ENCODE measurements at places on chromosomes 2 and 18.

DNA sequence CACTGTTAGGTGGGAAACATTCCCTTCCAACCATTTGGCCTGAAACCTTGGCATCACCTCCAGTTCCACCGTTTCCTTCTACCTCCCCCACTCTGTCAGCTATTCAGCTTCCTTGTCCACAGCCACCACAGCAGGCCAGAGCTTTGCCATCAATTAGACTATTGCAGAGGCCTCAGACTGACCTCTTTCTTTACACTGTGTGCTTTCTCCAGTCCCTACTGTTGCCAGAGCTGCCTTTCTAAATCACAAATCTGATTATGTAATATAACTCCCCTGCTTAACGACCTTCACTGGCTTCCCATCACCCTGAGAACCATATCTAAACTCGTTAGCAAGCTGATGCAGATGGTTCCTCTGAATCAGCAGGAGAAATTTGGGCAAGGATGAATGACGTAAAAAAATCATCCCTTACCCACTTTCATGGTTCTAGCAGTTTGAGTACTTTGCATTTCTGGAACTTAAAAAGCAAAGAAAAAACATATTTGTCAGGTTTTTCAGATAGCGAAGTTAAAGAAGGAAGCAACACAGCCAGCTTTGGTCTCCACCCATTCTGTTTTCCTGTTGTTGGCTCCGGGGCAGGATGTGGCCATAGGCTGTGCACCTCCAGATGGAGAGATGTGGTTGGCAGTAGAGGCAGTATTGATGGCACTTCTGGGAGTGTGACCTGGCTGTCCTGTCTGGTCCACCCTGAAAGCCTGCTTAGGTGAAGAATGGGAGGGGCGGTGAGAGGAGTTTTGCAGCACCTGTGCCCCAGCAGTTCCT, 422.1 kb downstream of the PARD3B start:
- DNase-seq, result peak; percentile 79

DNA sequence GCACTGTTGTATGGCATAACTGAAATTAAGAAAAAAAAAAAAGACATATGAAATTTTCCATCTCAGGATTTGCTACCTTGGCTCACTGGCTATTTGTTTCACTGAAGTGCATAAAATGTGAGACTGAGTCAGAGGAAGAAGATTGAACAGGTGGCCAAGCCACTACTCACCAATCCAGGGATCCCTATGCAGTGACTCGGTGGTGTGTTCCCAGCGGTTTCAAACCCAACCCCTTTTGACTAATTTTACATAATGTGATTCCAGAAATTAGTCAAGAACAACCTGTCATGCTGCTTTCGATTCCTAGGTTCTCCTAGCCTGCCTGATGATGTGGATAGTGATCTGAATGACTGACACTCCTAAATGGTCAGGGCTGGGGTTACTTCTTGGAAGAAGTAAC, 77.3 kb downstream of the KLHL14 start:
- no peak for DNase-seq

GRCh38 chr2:45343251-45344017, 267.6 kb downstream of the SRBD1 start:
- DNase-seq, result no peak

- DNase-seq, result no peak
Observed at GRCh38 chr2:223536546-223536945, 65.6 kb downstream of the SCG2 start.

GRCh38 chr2:238989484-238989883, 141.6 kb downstream of the TWIST2 start:
- no peak for DNase-seq

- DNase-seq, result no peak
Observed at GRCh38 chr2:157181234-157181633, 76.3 kb upstream of the GALNT5 start.

- DNase-seq, result peak; percentile 32
Observed at GRCh38 chr2:233049194-233049761, 10.9 kb upstream of the INPP5D start.

- no peak for DNase-seq
Observed at GRCh38 chr18:10018289-10018688, 104.5 kb downstream of the VAPA start.

GRCh38 chr2:134273256-134273983, 19.5 kb downstream of the MGAT5 start:
- DNase-seq, result no peak

DNA sequence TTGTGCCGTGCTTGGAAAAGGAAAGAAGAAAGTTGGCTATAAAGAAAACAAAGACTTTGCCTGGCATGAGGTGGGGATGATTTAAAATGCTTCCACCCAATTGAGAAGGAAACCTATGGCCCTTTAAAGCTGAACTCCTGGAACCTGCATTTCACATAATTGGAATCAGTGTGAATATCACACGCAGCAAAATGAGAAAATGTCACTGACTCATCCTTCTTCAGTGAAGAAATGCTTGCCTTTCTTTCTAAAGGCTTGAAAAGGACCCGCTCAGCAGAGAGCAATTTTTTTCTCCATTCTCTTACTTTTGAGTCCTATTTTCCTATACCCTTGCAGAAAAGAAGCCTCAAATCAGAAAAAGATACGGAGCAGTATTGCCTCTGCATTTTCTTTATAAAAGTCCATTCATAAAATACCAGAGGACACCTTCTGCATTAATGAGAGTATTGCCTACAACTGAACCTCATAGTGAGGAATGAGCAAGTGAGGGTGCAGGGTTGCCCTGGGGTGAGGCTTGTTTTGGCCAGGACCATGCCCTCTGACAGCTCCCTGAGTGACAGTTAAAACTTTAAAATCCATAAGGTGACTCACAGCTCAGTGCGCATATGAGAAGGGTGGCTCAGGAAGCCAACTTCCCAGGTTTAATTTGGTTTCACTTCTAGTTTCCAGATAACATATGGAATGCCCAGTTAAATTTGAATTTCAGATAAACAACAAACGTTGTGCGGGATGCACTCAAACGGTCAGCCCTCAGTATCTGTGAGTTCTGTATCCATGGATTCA, 191.9 kb upstream of the GYPC start:
- DNase-seq, result no peak

DNA sequence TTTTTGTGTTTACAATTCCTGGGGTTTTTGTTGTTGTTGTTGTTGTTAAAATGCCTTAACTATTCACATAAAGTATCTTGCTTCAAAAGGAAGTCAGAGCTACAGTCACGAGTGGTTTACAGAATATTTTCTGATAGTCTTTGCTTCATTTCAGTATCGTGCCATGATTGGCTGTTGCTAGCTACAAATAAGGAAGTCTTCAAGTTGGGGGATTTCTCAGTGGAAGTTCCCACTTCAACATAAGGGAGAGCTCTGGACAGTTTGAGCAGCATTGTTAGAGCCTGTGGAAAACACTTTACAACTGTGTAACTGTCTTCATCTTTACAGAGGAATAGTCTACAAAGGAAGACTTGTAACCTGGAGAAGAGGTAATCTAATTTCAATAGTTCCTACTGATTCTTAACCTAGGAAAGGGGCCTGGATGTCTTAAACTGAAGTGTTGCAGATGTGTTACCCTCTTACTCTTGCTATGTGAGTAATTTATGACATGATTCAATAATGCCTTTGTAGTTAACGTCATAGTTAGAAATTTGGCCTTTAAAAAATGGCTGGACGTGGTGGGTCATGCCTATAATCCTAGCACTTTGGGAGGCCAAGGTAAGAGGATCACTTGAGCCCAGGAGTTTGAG, 23.4 kb upstream of the TANK start:
- peak; percentile 15 for DNase-seq

DNA sequence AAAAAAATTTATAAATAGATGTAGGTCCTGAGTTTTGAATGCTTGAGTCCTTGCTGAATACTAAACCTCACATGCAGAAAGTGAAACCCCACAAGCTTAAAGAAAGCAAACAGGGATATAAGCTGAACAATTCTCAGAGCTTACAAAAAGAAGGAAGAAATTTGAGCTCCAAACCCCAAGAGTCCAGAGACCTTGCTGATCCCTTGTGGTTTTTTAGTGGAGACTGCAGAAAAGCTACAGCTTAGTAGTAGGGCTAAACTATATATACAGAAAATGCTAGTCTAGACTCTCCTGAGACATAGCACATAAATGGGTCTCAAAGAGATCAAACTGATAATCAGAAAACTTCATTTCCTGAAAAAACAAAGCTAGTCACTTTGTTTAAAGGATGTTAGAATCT, 1548.1 kb upstream of the ZEB2 start:
- no peak for DNase-seq

- DNase-seq, result no peak
Observed at GRCh38 chr2:236712304-236712703, 142.7 kb downstream of the ACKR3 start.

DNA sequence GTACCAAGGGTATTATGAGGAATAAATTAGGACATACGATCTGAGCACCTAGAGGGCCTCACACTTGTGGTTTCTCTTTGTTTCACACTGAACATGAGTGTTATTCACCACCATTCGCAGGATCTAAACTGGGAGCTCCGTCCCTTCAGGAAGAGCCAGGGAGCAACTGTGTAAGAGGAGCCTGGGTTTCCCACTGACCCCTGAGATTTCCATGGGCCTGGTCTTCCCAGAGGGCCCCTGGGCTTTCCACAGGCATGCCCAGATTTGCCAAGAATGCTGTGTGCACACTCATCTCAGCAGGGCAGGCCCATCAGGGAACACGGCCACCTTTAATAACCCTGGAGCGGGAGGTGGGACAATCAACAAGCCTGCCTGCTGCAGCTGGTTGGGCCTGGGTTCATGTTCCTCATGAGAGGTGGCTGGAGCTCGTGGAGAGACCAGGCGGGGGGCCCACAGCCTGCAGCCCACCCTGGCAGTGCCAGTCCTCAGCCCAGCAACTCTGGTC, 416.8 kb upstream of the MYT1L start:
- no peak for DNase-seq

- DNase-seq, result no peak
Observed at GRCh38 chr2:84283506-84283905, 175.6 kb downstream of the SUCLG1 start.

GRCh38 chr2:108182489-108182888, 57.3 kb upstream of the SULT1C3 start:
- DNase-seq, result no peak

DNA sequence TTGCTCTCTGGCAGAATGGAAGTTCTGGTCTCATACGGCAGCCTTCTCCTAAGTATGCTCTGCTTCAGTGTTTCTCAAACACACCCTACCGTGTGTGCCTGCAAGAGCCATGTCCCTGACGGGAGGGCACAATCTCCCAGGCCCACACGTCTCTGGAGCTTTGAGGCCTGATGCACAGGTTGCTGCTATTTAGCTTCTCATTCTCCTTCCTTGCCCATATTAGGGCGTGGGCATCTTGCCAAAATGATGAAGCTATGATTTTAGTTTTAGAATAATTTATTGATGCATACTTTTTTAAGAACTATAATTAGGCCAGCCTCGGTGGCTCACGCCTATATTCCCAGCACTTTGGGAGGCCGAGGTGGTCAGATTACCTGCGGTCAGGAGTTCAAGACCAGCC, 107.9 kb downstream of the RNF144A start:
- DNase-seq, result no peak

Measured in CD4-positive, alpha-beta T cell treated with Interleukin-17A for 4 hours (primary cell).